ENCODE measurements at places on chromosomes 5 and 9. TPM values are rescaled to one million over a fixed set of nuclear protein-coding genes. Genes with fewer than 3 reads are reported as not detected.

Gene CRAT
- 24.9 TPM for total RNA-seq

Gene B4GALT1
- 7.8 TPM for total RNA-seq

Gene MTAP
- 25.6 TPM for total RNA-seq

Gene ECM2
- not detected for total RNA-seq

Gene SOWAHA
- not detected for total RNA-seq

Gene IFNE
- total RNA-seq: 0.16 TPM

Gene PCDHGA7
- 0.65 TPM for total RNA-seq

Gene DMRT3
- total RNA-seq: not detected

Gene DMRTA1
- 0.25 TPM for total RNA-seq

Gene CMYA5
- not detected for total RNA-seq

Gene HTR4
- total RNA-seq: not detected
